ENCODE measurements at places on chromosomes 11 and 22. TPM values are rescaled to one million over a fixed set of nuclear protein-coding genes. Genes with fewer than 3 reads are reported as not detected.

The INPP5J gene
- total RNA-seq, result 0.30 TPM

The CENPM gene
- 74.1 TPM for total RNA-seq

The OR8G1 gene
- total RNA-seq, result not detected

The FERMT3 gene
- total RNA-seq, result 210 TPM

The MAPK8IP1 gene
- total RNA-seq, result 0.66 TPM

The FDXACB1 gene
- 4.8 TPM for total RNA-seq

The PIH1D2 gene
- total RNA-seq, result 0.59 TPM

The ANKK1 gene
- total RNA-seq, result 0.14 TPM

The RAG1 gene
- 0.18 TPM for total RNA-seq

The TRIM29 gene
- not detected for total RNA-seq

The SYT8 gene
- not detected for total RNA-seq

The DTX4 gene
- total RNA-seq, result 0.36 TPM

The BRSK2 gene
- 0.09 TPM for total RNA-seq

All from T-helper 2 cell treated with Interferon-gamma antibody and Interleukin-4, amounts not matched to agents 100 ng/mL and 5 ng/mL, for 36 hours (primary cell).